CD8-positive, alpha-beta memory T cell (primary cell): ENCODE measurements at places on chromosomes 2 and 18. TPM values are rescaled to one million over a fixed set of nuclear protein-coding genes. Genes with fewer than 3 reads are reported as not detected.
A peak's percentile ranks its signal among the peaks of the same experiment; 100 is the strongest.

Gene RESP18
- total RNA-seq, result not detected

Gene TRIM43
- not detected for total RNA-seq

Gene GALR1
- not detected for total RNA-seq

Gene MDH1
- total RNA-seq, result 182 TPM

Gene MBOAT2
- total RNA-seq, result 3.2 TPM

DNA sequence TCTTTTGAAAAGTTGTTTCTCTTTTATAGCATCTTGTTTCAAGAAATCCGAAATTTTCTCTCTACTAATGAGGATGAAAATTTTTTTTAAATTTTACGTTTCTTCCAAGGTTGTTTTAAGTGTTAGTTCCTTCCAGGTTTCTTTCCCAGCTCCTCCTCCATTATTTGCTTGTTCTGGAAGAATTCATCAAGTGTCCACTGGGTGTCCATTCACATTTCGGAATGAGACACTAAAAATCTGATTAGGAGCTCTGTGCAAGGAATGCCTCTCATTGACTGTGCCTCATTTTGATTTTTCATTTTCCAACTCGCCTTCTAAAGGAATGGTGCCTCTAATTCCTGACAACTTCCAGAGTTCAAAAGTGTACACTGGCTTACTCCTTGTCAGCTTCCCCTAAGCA, 6.1 kb downstream of the SP100 start:
- peaks cover 81% of the 10 kb centered on the region for H3K4me1 ChIP-seq
- no peaks in the 10 kb centered on the region for H3K27me3 ChIP-seq
- no peak overlapping the region for H3K4me3 ChIP-seq
- peaks cover 4% of the 10 kb centered on the region for H3K36me3 ChIP-seq

GRCh38 chr2:102606353-102606752, 13.0 kb upstream of the SLC9A2 start:
- no peak for DNase-seq
- H3K4me3 ChIP-seq, result no peak overlapping the region
- no peak overlapping the region for H3K27ac ChIP-seq
- no peaks in the 10 kb centered on the region for H3K4me1 ChIP-seq
- H3K36me3 ChIP-seq, result no peaks in the 10 kb centered on the region

GRCh38 chr2:239266434-239266766, 134.4 kb downstream of the HDAC4 start:
- H3K4me1 ChIP-seq, result peaks cover 79% of the 10 kb centered on the region
- H3K27ac ChIP-seq, result peak overlapping the region; percentile 93
- no peak for DNase-seq
- H3K36me3 ChIP-seq, result no peaks in the 10 kb centered on the region
- no peaks in the 10 kb centered on the region for H3K27me3 ChIP-seq
- peak overlapping the region; percentile 100 for H3K4me3 ChIP-seq

- H3K27ac ChIP-seq, result no peak overlapping the region
- DNase-seq, result no peak
- H3K36me3 ChIP-seq, result no peaks in the 10 kb centered on the region
- H3K4me3 ChIP-seq, result no peak overlapping the region
- H3K4me1 ChIP-seq, result peaks cover 5% of the 10 kb centered on the region
- H3K27me3 ChIP-seq, result no peaks in the 10 kb centered on the region
Measured at GRCh38 chr2:111155610-111156009, 34.9 kb downstream of the BCL2L11 start.

- H3K27me3 ChIP-seq, result no peaks in the 10 kb centered on the region
- no peak overlapping the region for H3K27ac ChIP-seq
- no peak for DNase-seq
- H3K4me3 ChIP-seq, result no peak overlapping the region
- H3K36me3 ChIP-seq, result no peaks in the 10 kb centered on the region
Measured at GRCh38 chr2:104043864-104044263, 810.1 kb upstream of the POU3F3 start.

- H3K27ac ChIP-seq, result no peak overlapping the region
- H3K36me3 ChIP-seq, result no peaks in the 10 kb centered on the region
- no peaks in the 10 kb centered on the region for H3K27me3 ChIP-seq
- no peaks in the 10 kb centered on the region for H3K4me1 ChIP-seq
Measured at GRCh38 chr2:60633615-60634014, 80.2 kb upstream of the BCL11A start.

DNA sequence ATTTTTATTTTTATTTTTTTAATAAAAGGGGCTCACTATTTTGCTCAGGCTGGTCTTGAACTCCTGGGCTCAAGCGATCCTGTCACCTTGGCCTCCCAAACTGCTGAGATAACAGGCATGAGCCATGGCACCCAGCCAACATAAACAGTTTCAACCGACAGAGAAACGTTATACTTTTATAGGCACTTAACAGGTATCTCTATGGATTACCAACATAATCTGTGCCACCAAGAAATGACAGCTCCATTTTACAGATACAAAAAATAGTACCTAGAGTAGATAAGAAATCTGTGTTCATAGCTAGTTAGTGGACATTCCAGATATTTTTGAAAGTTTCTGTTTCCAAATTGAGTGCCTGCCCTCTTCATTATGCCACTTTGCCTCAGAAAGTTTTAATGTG, 1316.7 kb downstream of the LRP1B start:
- no peaks in the 10 kb centered on the region for H3K27me3 ChIP-seq
- no peak overlapping the region for H3K4me3 ChIP-seq
- no peak for DNase-seq
- H3K4me1 ChIP-seq, result no peaks in the 10 kb centered on the region
- H3K27ac ChIP-seq, result no peak overlapping the region

- H3K27me3 ChIP-seq, result no peaks in the 10 kb centered on the region
- H3K4me3 ChIP-seq, result no peak overlapping the region
- no peaks in the 10 kb centered on the region for H3K36me3 ChIP-seq
Measured at GRCh38 chr2:167595839-167596471, 651.4 kb downstream of the STK39 start.
